Colonic mucosa (tissue), 4 donors: ENCODE measurements at places on chromosomes 7 and 10.

DNA sequence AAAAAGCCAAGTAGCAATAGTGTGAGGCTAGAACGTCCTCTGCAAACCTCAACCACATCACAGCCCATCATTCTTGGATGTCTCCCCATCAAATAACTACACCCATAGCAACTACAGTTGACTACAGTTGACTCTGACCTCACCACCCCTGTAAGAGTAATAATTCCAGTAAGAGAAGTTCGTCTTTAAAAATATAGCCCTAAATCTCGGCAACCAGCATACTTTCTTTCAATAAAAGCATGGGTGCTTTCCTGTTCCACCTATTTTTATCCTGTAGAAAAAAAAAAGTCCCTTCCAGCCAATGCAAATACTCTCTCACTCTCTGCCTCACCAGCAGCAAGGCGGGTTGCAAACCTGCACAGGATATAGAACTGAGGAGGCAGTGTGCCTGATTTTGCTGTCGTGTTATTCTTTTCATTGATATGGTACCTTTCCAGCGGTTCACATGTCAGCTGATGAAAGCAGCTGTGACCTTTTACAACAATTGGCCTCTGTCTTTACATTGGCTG, 187.5 kb upstream of the NFE2L3 start:
- no peak for DNase-seq

- peak; percentile 86 for DNase-seq
Observed at GRCh38 chr10:69449841-69450240, 1.4 kb upstream of the TSPAN15 start.

DNA sequence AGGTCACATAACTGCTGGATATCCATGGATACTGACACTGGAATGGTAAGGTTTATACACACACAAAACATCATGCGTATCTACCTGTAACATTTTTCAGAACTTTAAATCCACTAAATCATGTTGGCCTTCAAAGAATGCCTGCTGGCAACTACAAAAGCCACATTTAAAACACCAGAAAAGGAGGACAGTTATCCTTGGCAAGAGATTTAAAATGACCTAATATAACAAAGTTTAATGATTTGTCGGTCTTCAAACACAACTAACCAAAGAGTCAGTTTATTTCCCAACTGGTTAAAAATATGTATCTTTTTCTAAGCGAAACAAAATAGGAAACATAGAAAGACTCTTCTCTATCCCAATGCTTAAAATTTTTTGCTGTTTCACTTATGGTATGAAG, 24.0 kb downstream of the WAPL start:
- no peak for DNase-seq

DNA sequence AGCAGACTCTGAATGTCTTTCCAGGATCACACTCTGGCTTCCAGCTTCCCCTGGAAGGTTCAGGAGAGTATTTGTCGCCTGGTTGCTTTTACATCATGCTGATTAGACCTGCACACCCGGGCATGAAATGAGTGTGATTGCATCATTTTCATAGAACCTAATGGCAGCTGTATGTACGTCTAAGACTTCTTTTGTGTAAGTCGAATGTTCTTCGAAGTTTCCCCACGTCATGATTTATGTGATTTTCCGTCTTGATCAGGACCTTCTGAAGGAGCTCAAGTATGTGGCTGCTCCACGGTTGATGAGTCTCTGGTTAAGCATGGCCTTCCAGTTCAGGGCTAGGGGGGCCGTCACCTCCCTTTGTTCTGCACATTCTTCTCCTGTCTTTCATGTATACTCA, 4.5 kb downstream of the EIF4H start:
- DNase-seq: no peak

DNA sequence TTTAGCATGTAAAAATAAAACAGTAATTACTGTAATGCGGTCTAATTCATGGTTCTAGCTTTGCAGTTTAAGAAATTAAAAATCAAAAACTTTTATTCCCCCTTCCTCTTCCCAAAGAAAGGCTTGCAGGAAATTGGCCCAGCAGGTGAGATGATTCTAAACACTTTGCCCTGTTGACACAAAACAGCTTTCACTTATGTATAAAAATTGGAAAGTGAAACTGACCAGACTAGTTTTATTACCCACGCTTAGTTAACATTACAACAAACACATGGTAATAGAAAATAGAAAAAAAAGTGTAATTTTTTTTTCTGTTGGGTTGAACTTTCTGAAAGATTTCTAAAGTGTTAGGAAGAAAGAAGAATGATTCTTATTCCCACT, 1.2 kb upstream of the CCDC6 start:
- DNase-seq: no peak
